ENCODE measurements at places on chromosomes 12 and 14.

GRCh38 chr12:41076114-41076513, 112.0 kb upstream of the PDZRN4 start:
- DNase-seq: no peak

DNA sequence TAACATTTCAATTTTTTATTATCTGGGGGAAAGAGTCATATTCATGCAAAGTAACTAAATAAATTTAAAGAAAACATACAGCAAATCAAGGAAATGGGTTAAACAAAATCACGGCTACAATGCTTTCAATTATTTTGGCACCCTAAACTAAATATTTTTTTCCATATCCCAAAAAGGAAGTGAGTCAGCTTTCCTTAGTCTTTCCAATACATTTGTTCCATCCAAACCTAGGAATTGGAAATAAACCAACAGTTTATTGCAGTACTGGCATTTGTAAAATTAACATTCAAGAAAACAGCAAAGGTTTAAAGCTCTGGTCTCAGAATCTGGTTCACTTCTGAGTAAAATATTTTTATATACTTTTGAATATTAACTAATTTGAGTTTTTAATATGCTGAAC, 89.2 kb downstream of the BCL2L14 start:
- no peak for DNase-seq

DNA sequence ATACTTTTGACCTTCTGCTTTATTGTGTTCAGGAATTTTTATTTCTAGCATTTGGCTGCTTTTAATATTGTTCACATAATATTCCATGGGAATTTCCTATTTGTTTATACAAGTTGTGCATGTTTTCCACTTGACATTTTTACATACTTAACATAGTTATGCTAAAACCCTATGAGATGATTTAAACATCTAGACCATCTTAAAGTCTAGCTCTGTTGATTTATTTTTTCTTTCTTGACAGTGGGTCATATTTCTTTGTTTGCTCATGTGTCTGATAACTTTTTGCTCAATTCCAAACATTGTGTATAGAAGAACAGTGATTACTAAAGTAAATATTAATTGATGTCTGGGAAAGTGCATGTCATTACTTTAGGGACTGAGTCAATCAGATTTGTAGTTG, 202.1 kb upstream of the PDZRN4 start:
- no peak for DNase-seq

GRCh38 chr14:60723907-60724618, at the start of gene SIX4:
TSS of gene SIX4 (minus strand) at chr14:60724351. CDS start at chr14:60724074, 277 bp downstream.
- peak; percentile 87 for DNase-seq

DNA sequence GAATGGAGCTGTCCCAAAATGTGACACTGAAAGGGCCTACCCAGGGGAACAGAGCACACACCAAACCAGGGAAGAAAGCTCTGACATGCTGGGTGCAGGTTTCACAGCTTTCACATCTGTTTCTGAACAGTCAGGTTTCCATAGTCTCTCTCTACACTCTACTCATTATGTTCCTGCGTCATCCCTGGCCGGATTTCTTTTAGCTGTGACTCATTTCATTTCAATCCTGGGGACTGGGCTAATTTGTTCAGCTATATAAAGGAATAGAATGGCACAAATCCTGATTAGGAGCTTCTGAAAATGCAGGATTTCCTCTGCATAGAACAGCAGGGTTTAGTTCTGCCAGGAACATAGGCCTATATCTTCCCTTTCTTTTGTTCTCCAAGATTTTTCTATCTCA, 649.8 kb downstream of the RPS29 start:
- DNase-seq: peak; percentile 83

DNA sequence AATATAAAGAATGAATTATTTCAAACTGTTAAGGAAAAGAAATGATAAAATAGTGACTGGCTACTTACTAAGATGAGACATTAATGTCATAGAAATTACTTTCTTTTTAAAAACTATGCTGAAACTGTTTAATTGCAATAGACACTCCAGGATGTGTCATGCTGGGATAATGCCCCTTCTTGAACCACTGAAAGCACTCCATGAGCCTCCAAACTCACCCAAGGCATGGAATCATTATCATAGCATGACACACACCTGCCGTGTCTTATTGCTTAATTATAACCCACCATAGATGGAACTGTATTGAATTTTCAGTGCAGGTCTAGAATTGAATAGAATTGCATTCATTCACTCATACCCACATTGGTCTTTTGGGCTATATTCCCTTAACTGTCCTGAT, 4.3 kb downstream of the MBIP start:
- DNase-seq: no peak

DNA sequence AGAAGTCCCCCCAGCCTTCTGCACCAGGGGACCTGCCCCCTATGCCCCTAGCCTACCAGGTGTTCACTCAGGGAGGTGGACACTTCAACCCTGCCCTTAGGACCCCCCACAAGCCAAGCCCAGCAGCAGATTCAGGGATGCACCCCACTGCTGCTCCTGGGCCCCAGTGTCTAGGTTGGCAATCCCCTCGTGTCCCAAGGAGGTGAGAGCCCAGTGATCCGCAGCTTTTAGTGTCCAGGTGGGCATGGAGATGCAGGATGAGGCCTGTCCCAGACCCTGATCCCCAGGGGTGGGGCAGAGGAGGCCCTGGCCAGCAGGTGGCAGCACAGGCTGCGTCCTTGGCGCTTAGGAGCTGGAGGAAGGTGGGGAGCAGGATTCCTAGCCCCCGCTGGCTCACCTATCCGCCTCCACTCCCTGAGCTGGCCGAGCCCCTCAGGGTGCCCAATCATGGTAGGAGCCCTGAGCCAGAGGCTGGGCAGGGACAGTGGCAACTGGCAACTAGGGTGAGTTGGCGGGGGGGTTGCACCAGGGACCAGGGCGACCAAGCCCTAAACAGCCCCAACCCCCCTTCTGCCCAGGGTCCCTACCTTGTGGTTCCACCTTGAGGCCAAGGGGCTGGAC, 4.1 kb downstream of the CKB start:
- peak; percentile 50 for DNase-seq

DNA sequence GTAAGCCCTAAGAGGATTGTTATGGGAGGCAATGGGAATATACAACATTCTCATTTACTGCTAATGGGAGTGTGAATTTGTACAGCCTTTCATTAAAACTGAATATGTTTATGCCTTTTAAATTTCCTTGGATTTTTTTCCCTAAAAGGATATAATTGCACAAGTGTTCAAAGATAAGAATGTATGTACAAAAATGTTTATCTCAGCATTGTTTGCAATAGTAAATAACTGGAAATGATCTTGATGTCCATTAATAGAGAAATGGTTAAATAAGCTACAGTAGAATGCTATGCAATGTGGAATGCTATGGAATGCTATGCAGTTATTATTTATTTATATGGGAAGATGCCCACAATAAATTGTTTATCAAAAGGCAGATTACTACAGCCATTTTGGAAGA, 62.5 kb upstream of the SLC38A2 start:
- DNase-seq: no peak

Measured in mesenchymal stem cell (in vitro differentiated cells and primary cell).